AG08396 (cell line): ENCODE measurements at places on chromosomes 5 and 9.

DNA sequence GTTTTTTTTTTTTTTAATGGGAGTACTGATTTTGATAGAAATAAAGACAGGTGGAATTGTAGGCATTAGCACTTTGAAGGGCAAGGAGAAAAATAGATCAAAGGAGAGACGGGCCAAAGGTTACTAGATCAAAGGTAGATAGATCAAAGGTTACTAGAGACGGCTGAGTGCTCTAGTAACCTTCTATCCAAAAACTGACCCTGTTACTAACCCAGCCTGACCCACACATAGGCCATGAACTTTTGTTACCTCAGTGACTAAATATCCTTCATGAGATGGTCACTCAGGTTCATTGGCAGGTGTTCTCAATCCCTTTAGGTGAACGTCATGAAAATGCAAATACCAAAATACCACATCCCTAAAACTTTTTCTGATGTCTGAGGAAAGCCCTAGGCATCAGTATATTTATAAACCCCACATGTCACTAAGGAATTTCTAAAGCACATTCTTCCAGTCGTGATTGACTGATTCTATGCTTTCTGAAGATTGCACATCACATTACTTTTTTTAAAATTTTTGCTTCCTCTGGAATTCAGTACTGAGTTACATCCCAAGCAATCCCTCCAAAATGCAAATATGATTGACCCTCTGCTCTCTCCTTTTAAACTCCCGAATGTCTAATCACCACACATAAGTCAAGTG, 772.7 kb downstream of the BRINP1 start:
- no peak for DNase-seq

GRCh38 chr5:126460977-126461376, 37.8 kb downstream of the GRAMD2B start:
- no peak for DNase-seq

DNA sequence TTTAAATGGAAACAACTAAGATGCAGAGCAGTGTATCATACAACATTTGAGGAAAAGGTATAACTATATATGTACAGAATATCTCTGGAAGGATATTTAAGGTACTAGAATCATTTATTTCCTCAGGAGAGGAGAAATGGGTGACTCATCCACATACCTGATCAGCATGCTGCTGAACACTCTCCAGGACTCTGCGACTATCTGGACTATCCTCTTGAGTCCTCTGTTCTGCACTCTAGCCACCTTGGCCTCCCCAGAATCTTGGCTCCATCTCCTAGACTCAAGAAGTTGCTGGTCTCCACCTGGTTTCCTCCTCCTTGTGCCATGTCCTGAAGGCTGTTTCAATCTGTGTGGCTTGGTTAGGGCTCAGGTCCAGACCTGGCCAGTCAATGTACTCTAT, 8.8 kb upstream of the PRDM6 start:
- DNase-seq: no peak

DNA sequence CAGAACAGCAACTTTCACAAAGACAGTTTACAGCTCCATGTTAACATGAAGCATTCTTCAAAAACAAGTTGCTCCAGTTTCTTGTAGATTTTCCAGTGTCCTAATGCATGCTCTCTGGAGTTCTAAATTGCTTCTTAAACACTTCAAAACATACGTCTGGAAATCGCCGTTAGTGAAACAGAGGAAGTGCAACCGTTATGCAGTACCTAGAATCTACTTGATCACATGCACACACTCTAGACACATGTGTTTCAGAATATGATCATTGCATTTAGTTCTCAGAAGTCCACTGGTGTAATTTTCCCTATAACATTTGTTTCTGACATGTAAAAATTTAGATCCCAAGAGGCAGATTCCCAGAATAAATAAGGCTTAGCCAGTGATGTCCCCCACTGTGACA, 41.1 kb upstream of the RUFY1 start:
- DNase-seq: no peak

DNA sequence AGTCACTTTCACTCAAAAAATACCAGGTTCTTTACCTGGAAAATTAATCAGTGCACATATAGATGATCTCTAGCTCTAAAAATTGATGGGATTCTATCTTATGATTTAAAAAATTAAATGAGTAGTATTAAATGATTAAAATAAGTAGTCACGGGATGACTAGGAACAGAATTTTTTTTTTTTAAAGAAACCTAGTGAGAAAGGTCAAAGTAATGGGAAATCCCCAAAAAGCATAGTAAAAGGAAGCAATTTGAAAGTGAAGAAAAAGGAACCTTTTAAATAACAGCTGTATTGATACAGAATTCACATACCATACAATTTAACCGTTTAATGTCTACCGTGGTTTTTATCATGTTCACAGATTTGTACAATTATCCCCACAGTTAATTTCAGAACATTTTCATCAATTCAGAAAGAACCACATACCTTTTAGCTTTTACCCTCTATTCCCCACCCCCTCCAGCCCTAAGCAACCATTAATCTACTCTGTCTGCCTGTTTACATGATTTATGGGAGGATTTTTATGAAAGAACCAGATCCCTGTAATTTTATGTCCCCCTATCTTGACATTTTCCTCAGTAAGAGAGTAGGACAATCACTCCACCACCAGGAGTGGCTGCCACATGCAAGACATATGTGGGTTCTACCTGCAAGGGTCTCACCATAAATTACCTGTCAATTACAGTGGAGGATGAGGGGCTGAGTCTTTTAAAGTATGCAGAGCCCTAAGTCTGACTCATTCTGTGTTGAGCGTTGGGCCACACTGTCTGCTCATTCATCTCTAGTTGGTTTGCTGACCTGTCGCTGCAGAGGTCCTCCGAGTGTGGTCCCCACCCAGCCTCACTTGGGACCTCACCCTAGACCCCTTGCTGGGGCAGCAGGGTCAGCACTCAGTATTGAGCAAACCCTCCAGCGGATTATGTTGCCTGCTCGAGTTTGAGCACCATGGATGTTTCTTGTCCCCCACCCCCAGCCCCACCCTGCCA, 16.0 kb downstream of the ANKRD33B start:
- no peak for DNase-seq

DNA sequence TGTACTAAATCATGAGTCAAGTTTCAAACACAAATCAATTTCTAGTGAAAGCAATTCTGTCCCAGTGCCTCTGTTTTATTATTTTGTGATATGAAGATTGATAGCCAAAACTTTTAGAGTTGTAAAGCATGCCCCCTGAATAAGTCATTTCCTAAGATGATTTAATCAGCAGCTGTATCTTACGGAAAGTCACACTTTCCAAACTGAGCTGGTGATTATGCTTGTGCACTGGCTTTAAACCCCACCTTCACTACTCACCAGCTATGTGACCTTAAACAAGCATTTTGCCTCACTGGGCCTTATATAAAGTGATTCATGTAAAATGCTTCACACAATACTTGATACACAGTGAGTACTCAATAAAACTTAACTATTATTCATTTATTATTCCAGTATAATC, 78.1 kb downstream of the EDIL3 start:
- DNase-seq: no peak

DNA sequence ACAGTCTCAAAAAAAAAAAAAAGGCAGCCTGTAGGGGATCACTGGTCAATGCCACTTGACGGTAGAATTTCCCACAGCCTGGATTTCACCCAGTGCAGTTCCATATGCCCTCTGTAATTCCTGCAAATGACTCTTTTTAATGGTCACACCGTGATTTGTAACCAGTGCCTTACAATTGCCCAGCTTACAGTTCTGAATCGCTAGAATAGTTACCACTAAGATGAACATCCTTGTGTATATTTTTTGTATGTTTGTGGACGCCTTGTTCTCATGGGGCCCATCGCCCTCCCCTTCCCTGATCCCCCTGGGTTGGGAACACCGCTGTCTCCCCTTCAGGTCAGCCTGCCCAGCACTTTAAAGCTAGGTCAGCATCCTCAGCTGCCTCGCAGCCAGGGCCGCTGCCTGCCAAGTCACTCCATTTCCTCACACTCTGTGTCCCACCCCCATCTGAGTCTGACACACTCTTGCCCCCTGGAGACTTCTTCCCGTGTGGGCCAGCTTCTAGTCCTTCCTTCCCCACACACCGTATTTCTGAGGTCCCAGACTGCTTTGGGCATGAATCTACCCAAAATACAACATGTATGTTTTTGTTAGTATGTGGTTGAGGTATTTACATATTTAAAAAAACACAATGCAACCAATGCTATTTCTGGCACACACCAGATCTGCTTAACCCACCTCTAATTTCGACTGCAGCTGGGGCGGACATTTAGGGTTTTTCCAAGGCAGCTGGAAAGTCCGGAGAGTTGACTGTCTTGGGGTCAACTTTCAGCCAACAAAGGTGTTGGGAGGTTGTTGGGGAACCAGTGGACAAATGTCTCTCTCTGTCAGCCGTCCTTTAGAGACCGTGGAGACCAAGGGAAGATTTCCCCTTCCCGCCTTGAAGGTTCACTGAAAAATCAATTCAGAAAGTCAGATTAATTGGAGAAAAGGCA, 120.5 kb upstream of the NEK6 start:
- no peak for DNase-seq

- DNase-seq: peak; percentile 38
These were observed 2.3 kb downstream of the ANXA2R start for GRCh38 chr5:43037636-43038495.

DNA sequence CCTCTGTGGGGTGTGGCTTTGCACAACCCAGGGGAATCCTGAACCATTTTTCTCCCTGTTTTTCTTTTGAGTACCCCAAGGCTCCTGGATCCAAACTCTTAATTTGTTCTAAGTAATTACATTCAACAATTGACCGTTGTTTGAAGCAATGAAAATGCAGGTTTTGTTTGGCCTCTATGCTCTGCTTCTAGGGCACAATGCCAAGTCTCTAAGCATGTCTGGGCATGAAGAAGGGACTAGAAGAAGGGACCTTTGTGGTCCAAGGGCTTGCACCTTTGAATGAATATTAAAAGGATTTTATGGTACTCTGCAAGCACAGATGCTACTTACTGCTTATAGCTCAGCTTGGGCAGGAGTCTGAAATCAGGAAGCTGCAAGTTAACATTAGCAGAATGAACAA, 6.6 kb upstream of the ENC1 start:
- no peak for DNase-seq

- no peak for DNase-seq
These were observed 20.1 kb upstream of the HAPLN1 start for GRCh38 chr5:83740741-83741140.

- no peak for DNase-seq
These were observed 7.1 kb upstream of the NANS start for GRCh38 chr9:98049288-98050072.

- peak; percentile 39 for DNase-seq
These were observed 92.6 kb downstream of the DPYSL3 start for GRCh38 chr5:147417135-147417813.

- peak; percentile 5 for DNase-seq
These were observed 47.9 kb downstream of the NACC2 start for GRCh38 chr9:136047076-136047774.

DNA sequence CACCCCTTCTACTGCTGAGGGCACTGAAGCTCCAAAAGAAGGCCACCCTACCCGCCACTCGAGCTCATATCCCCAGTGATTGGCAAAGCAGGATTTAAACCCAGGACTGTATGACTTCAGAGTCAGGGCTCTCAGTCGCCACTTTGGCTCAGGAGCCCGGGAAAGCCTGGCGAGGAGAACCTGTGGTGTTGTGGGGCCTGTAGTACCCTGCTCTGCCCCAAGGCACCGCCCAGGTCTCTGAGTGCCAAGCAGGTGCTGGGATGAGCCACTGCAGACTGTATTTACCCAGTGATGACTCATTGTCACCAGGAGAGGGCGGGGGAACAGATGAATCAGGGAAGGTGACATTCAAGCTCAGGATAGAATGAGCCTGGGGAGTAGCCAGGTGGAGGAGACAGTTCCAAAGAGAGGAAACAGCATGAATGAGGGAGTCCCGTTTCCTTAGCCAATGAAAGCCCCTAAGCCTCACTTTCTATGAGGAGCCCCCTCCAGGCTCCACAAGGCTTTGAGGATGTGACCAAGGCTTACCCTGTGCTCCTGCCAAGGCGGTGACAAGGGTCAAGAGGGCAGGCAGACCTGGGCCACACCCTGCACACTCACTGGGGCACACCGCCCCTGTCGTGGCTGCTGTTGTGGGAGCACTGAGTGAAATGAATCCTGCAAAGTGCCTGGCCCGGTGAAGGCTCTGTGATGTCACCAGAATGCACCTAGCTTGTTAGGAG, 17.8 kb upstream of the DPM2 start:
- DNase-seq: no peak

GRCh38 chr5:87560528-87560927, 147.8 kb upstream of the CCNH start:
- no peak for DNase-seq

DNA sequence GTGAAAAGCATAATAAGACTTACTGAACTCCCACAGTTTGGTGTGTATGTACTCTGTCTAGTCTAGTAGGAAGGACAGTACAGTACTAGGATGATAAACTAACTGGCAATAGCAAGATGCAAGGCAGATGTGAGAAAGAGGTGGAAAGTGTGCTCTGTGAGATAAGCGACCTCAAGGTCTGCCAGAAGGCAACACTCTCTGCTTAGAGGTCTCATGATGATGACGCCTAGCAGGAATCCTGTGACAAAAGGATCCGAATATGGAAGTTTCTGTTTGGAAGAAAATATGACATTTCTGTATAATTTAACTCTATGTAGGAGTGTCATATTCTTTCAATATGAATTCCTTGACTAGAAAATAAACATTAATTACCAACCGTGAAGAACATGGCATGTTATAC, 112.2 kb downstream of the PLPPR1 start:
- no peak for DNase-seq

DNA sequence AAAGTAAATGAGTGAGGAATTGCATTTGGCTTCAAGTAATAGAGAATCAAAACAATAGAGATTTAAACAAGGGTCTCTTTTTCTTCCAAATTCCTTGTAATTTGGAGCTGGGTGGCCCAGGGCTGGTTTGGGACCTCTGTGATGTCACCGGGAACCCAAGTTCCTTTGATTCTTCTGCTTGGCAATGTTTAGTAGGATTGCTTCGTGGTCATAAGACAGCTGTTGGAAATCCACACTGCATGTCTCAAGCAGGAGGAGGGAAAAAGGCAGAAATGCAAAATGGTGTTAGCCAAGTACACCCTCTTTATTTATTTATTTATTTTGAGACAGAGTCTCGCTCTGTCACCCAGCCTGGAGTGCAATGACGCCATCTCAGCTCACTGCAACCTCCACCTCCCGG, 72.6 kb upstream of the IL12B start:
- no peak for DNase-seq

DNA sequence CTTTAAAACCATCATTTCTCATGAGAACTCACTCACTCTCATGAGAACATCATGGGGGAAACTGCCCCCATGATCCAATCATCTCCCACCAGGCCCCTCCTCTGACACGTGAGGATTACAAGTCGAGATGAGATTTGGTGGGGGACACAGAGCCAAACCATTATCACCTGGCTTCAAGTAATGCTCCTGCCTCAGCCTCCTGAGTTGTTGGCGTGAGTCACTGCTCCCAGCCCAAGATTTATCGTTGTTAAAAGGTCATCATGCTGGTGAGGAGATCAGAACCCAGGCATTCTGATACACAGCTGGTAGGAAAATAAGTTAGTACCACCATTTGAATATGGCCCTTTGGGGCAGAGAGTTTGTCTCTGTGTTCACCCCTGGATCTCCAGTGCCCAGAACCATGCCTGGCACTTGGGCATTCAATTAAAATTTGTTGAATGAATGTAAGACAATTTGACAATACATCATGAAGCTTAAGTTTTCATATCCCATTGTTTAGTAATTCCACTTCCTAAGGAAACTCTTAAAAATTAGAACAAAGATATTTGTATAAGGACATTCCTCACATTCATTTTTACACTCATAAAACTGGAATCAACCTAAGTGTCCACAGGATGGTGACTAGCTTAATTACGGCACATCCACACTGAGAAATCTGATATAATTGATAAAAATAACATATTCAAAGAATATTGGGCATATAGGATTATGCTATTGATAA, 58.0 kb upstream of the COL15A1 start:
- DNase-seq: no peak
